ENCODE measurements at places on chromosomes 5 and 9. TPM values are rescaled to one million over a fixed set of nuclear protein-coding genes. Genes with fewer than 3 reads are reported as not detected.

GRCh38 chr5:76082772-76083554 is at the start of gene SV2C:
Gene SV2C (plus strand): TSS chr5:76083383. CDS start chr5:76131751, 48,368 bp downstream.
- DNase-seq: no peak

The SHC3 gene
- total RNA-seq: 2.2 TPM

GRCh38 chr9:101028346-101029314 is at the start of gene PLPPR1:
Gene PLPPR1 (plus strand): TSS chr9:101028727.
- DNase-seq: no peak

The MSX2 gene
- total RNA-seq: 2.3 TPM

The NDST1 gene
- 113 TPM for total RNA-seq

GRCh38 chr9:71303351-71303750 is 181.9 kb upstream of the TRPM3 start:
- DNase-seq: no peak

DNA sequence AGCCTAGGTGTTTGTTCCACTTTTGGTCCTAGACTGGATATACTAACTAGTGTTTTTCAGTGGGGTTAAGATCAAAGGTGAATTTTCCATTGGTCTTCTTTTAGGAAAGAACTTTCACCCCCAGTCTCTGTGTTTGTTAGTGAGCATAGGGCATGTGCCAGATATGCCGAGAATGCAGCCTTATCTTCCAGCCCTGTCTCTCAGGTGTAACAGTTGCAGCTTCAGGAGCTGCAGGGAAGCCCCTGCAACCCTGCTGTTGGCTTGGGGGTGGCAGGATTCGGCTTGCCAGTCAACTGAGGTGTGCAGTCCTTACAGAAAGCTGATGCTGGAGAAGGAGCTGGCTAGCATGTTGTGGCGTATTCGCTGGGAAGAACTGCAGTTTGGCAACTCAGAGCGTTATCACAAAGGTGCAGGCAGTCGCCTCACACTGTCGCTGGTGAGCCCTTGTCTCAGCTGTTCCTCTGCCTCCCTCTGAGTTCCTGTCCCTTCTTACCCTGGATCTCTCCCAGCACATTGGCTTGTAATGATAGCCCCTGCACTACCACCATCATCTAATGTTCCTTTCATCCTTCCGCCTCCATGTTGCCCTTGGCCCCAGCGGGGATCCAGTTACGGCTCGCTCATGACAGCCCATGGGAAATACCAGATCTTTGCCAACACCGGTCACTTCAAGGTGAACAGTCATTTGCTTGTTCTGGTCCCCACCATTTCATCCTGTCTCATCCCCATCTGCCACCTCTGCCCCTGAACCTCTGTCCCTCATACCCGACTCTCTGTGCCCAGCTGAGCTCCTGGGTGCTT is 10.1 kb downstream of the NPR2 start:
- DNase-seq: no peak

DNA sequence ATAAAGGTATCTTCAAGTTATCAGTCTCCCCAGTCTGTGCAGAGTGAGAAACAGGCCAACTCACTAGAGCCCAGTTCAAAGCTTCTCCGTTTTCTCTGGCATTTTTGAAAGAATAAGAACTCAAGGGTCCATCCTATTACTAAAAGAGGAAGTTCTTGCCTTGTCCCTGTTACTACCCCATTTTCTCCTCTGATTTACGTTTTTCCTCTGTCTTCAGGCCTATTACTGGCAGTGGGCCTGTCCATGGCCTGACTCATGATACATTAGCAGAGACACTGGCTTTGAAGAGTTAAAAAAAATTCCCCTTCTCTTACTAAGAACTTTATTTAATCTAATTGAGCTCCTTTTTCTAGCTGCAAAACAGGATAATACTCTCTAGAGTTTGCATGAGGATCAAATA is 624.0 kb upstream of the KLF4 start:
- no peak for DNase-seq
